ENCODE measurements at places on chromosomes 1 and 21.

DNA sequence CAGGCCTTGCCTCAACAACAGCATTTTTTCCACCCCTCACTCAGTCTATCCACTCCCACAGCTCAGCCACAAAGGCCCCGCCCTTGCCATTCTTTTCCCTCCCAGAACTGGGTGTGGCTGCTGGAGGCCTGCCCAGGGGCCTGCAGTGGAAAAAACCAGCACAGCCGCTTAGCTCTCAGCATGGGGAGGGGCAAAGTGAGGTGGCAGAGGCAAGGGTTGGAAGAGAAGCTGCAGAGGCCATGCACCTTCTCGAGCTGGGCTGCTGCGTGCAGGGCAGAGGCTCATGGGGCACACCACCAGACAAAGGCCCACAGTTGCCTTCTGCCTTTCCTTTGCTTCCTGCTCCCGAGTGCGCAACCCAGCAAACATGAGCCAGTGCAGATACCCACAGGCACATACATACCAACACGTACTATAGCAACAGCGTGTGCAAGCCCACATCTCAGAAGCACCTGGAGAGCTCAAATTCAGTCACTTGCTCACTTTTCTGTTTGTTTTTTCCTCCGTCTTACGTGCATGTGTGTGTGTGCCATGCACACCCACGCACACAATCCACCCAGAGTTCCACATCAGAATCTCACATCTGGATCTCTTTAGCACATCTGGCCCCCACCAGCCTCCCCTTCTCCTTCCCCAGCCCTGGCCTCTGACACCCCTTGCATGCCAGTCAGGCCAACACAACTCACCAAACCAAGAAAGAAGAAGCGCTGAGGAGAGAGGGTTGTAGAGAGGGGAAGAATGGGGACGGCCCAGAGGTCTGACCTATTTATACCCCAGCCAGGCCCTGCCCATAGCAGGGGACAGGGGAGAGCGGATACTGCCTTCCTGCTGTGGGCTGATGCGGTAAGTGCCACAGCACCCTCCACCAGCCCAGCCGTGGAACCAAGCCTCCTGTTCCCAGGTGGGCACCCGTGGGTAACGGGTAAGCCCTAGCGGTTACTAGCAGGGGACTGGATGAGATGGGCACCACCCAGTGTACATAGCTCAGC lies at the start of gene S100A4:
Gene S100A4 (minus strand): TSS at position 740 of the 989 bp plus-strand sequence. CDS start 1,012 bp downstream, outside the sequence.
- peak; percentile 84 for DNase-seq

DNA sequence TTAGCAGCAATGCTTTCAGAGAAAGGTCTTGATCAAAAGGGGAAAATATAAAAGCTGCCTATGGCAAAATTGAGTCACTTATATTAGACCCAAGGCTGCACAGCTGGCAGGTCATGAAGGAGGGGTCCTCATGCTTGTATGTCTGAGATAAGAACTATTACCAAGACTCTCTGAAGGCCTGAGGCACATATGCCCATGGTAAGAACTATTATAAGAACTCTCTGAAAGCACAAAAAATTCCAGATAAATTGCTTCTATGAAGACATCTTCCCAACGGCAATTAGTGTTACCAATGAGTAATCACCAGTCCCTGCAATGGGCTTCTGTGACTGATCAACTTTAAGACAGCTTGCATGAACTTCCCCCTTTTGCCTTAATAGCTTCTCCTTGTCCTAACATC lies 42.8 kb upstream of the LRIF1 start:
- no peak for DNase-seq

GRCh38 chr1:62978741-62979140 lies 194.8 kb downstream of the ATG4C start:
- DNase-seq, result no peak

GRCh38 chr1:82377201-82377884 lies 576.6 kb downstream of the ADGRL2 start:
- DNase-seq, result no peak

DNA sequence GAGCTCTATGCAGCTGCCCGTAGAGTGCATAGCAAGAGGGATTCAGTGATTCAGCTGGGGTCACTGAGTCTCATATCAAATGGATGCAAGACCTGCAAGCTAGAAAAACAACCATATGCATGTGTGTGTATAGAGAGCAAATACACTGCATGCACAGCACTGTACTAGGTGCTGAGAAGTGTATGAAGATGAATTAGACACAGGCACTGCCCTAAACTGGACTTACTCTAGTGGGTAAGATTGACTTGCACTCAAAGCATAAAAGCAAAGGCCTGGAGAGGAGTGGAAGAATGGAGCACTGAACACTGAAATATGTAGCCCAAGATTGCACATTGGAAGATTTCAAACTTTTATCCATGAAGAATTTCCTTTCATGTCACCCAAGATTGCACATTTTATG lies 5.5 kb upstream of the GBP1 start:
- no peak for DNase-seq

DNA sequence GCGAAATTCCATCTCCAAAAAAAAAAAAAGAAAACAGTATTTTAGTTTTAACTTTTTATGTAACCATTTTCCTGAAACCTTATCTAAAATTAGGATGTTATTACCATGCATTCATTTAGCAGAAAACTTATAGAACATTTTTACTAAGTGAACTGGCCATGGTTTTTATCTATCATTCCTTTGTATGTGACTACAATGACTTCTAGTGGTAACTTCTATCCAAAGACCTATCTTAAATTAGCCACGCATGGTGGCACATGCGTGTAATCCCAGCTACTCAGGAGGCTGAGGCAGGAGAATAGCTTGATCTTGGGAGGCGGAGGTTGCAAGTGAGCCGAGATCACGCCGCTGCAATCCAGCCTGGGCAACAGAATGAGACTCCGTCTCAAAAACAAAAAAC lies 11.4 kb downstream of the GGPS1 start:
- no peak for DNase-seq

DNA sequence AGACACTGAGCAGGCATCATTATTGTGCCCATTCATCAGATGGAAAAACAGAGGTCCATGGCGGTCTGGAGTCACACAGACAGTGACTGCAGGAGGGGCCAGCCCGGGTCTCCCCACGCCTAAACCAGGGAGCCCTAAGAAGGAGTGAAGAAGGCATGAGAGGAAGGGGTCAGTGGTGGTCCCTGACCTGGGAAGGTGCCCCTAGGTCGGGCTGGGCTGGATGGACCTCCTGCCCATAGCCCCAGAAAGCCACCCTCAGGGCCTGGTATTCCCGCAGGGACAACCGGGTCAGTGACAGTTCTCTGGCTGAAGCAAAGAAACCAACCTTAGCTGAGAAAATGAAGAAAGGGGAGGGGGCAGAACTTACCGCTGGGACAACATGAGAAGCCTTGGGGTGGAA lies 163.4 kb upstream of the C1orf174 start:
- no peak for DNase-seq

GRCh38 chr1:214896921-214897320 lies 185.6 kb upstream of the KCNK2 start:
- DNase-seq, result no peak

- DNase-seq, result no peak
Measured at GRCh38 chr1:72915581-72915980, 633.2 kb upstream of the NEGR1 start.

DNA sequence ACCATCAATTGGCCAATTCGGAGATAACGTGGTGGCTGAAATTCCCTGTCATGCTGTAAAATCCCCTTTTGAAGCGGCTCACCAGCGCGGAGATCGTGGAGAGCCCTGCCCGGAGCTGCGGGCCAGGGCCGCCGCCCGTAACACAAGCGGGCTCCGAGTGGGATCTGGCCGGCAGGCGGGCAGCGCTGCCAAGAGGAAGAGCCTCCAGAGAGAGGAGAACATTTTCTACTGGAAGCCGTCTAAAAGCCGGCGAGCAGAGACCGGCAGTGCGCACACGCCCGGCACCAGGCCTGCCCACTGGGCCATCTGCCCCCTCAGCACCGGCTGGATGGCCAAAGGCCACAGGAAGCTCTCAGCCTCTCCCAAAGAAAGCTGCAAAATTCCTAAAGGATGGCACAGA lies 15.5 kb downstream of the SSBP3 start:
- no peak for DNase-seq

GRCh38 chr21:41681939-41682718 lies 84.7 kb downstream of the RIPK4 start:
- DNase-seq, result no peak

- no peak for DNase-seq
Measured at GRCh38 chr1:152448095-152448494, 34.0 kb upstream of the CRNN start.

GRCh38 chr1:245698860-245699259 lies 544.1 kb downstream of the KIF26B start:
- no peak for DNase-seq

DNA sequence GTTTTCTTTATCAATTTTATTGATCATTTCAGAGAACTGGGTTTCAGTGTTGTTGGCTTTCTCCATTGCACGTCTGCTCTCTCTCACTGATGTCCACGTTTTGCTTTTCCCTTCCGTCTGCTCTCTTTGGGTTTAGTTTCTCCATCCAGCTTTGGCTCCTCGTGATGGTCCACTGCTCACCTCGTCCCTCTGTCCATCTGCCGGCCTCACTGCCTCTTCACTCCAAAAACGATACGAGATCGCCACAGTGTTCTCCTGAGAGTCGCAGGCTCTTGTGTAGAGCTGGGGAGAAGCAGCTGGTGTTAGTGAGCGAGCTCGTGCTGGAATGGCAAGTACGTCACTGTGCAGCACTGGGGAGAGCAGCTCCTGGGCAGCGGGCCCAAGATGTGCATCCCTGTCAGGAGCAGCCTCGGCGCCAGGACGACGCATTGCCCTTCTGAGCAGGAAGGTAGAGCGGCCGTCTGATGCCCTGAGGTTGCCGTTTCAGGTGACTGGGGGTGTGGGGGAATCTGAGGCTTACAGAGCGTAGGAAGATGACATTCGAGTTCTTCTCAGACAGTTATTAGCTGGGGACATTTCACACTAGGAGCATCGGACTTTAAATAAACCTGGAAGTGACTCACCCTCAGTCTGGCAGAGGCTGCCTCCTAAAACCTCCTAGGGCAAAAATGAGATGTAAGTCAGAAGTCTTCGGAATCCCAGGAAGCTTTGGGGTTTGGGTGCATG lies 31.4 kb upstream of the PCBP3 start:
- no peak for DNase-seq

DNA sequence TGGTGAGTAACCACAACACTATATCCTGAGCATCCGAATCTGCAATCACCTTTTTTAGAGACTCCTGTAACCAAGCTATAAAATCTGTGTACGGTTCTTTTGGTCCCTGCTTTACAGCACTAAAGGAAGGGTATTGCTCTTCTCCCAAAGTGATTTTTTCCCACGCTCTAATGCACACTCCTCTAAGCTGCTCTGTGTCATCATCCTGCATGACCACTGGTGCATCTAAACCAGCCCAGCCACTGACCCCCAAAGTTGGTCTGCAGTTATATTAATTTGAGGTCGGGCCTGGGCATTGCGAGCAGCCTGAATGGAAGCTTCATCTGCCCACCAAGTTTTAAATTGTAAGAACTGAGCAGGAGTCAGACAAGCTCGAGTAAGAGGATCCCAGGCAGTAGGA lies 480.0 kb downstream of the PTPRU start:
- DNase-seq, result no peak

DNA sequence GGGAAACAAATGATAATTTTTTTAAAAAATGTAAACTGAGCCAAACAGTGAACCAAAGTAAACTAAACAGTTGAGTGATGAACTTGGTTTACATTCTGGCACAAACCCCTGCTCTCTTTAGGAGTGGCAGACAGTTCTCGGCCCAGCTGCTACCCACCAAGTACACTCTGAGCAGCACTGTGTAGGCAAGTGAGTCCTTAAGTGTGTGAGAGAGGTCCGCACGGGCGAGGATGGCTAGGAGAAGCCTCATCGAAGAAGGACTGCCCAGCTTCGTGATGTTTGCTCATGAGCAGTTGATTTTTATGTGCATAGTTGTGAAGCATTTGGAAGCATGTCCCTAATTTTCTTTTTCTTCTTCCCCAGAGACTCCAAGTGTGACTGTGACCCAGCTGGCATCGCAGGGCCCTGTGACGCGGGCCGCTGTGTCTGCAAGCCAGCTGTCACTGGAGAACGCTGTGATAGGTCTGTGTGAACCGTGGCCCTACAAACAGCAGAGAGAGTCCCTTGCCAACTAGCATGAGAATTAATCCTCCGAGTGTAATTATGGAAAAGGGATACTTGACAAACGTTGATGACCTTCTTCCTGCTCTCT lies 32.1 kb downstream of the LAMC2 start:
- DNase-seq, result no peak

DNA sequence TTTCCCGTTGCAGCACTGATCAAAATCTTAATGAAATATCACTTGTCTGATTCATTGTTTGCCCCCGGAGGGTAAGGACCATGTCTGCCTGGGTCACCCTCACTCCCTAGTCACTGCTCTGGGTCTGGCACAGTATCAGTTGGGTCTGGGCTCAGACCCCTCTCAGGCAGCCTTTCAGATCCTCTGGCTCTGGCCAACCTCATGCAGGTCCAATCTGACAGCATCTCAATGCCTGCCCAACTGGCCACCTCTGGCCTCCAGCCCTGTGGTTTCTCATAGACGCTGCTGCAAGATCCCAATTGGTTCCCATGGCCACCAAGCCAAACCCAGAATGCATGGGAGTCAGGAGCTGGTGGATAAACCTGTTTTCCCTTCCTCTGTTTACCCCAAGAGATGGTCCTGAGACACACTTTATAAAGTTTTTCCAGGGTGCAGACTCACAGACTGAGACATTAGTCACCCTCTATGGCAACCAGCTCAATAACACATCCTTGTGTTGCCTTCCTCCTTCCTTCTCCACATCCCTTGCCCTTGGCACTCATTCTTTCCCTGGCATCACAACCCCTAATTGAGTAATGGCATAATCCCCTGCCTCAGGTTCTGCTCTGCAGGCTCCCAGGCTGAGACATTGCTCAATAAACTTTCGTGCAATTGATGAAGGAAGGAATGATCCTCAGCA lies 199.2 kb downstream of the GRIK3 start:
- no peak for DNase-seq

DNA sequence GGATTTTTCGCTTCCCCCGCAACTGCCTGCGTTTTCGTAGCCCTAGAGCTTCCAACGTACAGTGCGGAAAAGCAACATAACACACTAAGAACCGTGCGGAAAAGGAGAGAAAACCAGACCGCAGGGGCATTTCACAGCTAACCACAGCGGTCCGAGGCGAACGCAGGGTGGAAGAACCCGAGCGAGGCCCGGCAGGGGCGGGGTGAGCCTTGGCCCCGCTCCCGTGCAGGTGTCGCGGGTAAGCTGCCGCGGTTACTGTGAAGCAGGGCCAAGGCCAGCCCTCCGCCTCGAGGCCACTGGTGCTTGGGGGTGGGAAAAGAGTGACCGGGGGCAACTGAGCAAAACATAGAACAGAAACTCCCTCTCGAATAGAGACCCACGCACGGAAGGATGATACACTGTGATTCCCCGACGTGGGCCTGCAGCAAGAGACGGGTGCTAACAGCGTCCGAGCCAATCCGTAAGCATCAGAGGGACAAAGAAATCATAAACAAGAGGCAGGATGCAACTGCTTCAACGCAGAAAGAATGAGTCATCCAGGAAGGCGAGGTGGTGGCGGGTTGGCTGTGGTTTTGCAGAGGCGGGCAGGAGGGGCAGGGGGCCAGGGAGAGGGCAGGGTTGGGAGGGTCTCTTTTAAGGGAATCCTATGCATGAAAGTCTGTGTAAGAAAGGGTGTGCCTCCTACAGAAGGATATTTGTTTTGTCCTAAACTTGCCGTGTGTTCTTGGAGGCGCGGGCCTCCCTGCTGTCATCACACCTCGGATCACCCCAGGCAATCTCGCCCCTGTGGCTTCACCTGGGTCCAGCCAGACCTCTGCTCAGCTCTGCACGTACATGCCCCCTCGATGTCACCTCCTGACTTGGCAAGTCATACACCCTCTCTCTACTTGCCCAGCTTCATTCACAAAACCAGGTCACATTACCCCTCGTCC lies 7.3 kb downstream of the GNG4 start:
- DNase-seq, result peak; percentile 84

GRCh38 chr1:61851849-61852669 lies 109.8 kb downstream of the PATJ start:
- DNase-seq, result peak; percentile 42

Measured in CD4-positive, alpha-beta memory T cell (primary cell).